ENCODE measurements at places on chromosomes 16 and 17.
A peak's percentile ranks its signal among the peaks of the same experiment; 100 is the strongest.

DNA sequence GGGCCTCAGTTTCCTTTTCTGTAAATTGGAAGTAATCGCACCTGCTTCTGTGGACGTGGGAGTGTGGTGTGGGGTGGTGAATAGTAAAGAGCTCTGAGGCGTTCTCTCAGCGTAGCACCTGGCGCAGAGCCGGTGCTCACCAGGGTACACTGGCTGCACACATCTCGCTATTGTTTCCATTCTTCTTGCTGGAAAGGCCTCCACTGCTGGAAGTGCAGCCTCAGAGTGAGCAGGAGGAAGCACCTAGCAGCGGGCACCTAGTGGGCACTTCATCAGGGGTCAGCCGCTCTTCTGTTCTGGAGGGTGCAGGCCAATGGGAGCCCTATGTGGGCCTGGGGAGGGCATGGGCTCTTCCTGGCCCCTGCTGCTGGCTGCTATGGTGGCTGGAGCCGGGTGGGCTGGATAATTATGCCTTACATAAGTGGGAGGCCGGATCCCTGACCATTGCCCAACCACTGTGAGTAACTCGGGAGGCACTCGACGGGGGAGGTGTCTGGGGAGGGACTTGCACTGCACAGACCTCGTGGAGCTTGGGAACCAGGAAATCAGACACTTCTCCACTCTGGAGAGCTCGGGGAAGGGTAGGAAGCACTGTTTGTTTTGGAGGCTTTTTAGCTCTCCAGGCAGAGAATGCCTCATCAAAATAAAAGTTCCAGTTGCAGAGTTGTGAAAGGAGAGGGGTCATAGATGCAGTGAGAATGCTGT lies 1.7 kb downstream of the MAP2K3 start:
- DNase-seq, result peak; percentile 50

- no peak for DNase-seq
Measured at GRCh38 chr16:88289561-88289960, 93.2 kb upstream of the ZNF469 start.

DNA sequence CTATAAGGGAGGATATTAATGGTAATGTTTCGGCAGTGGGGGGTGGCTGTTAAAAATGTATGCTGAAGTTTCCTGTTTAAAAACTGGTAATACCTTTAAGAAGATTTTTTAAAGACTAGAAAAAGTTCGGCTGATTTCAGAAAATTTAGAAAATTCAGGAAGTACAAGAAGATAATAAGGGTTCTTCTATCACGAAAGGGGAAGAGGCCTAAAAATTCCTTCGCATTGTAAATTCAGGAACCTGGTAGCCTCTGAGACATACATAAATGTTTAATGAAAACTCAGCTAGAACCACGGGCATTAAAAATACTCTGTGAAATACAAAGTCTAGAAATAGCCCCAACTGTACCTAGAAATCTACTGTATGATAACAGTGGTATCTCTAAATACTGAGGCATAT lies 181.2 kb downstream of the PARN start:
- no peak for DNase-seq

- no peak for DNase-seq
Measured at GRCh38 chr17:42246515-42246914, 29.7 kb downstream of the STAT5B start.

DNA sequence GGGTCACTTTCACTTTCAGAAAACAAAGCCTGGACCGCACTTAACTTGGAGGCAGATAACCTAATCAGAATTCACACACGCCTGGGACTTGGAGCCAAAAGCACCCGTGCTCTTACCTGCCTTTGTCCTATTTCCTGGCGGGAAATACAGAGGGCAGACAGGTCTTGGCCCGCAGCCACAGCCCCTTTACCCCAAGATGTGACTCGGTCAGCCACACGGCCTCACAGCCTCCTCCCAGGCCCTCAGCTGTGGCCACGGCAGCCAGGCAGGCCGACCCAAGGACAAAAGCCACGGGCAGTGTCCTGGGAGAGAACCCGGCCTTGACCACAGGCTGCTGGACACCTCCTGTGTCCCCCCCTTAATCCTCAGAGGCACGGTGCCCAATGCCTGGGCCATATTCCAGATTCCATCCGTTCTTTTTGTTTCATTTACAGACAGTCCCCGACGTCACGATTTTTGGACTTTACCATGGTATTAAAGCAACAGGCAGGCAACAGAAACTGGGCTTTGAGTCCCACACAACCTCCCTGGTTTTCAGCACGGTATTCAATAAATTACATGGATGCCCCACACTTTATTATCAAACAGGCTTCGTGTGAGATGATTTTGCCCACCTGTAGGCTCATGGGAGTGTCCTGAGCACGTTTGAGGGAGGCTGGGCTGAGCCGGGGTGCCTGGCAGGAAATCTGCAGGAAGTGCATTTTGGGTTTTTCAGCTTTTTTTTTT lies 30.1 kb upstream of the GAA start:
- no peak for DNase-seq

- no peak for DNase-seq
Measured at GRCh38 chr17:36869856-36870719, 67.2 kb upstream of the LHX1 start.

GRCh38 chr16:88809068-88809675 lies 2.6 kb downstream of the APRT start:
- DNase-seq, result no peak

- no peak for DNase-seq
Measured at GRCh38 chr16:3842994-3843393, 37.5 kb downstream of the CREBBP start.

DNA sequence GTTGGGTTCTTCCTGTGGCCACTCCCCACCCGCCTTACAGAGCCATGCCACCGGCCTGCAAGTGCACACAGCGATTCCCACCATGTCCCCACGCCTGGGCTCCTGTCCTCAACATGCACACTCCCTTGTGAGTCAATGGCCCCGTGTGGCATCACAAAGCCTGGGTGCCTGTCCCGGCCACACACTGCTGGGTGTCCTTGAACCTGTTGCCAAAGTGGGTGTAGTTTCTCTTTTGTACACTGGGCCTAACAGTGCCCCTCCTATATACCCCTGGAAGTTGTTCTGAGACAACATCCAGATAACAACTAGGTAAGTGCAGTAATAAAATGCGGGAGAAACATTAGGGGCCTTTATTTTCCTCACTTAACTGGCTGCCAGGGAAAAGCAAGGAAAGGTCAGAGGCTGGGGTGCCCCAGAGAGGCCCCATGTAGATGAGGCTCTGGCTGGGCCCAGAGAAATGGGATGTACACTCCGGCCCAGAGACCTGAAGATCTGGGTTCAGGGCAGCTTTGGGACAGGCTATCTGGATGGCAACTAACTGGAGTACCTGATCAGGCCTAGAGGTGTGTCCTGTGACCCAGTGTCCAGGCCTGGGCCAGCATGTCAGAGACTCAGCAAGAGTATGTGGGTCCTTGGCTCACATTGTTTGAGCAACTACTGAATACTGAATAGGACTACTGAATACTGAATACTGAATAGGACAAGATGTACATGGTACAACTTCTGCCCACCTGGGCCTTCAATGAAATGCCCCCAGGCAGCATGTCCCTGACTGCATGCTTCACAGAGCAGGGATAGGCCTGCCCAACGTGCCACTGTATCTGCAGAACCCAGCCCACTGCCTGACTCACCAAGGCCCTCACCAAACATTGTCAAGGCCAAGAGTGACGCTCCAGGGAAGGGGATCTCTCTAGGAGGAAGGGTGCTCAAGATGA lies 8.3 kb downstream of the ABCC3 start:
- no peak for DNase-seq
